SK-N-SH (cell line): ENCODE measurements at places on chromosomes 6 and 20. TPM values are rescaled to one million over a fixed set of nuclear protein-coding genes. Genes with fewer than 3 reads are reported as not detected.

Gene PRL
- not detected in 2 replicates for polyA plus RNA-seq

Gene ARG1
- polyA plus RNA-seq: not detected in 2 replicates

Gene CLVS2
- polyA plus RNA-seq: 0.05 TPM in 2 replicates

Gene TMEM74B
- polyA plus RNA-seq: 1.8 and 2.6 TPM in 2 replicates

Gene KIAA0408
- polyA plus RNA-seq: 4.0 and 5.9 TPM in 2 replicates

DNA sequence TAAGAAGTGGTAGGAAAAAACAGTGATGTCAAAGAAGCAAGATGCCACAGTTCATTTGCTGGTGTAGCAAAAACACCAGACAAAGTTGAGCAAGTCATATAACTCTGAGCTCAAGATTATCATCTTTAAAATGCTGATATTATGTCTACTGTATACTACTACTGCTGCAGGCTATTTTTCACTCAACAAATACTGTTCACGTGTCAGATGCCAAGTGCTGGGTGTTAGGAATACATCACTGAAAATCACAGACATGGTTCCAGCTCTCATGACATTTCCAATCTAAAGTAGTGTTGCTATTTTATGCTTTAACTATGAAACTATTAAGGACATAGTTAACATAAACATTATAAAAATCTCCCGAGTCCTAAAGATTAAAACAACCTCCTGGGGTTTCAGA is 163.0 kb downstream of the NKAIN2 start:
- no peak for DNase-seq

- DNase-seq: no peak
Measured at GRCh38 chr6:149278997-149279396, 38.5 kb upstream of the TAB2 start.

DNA sequence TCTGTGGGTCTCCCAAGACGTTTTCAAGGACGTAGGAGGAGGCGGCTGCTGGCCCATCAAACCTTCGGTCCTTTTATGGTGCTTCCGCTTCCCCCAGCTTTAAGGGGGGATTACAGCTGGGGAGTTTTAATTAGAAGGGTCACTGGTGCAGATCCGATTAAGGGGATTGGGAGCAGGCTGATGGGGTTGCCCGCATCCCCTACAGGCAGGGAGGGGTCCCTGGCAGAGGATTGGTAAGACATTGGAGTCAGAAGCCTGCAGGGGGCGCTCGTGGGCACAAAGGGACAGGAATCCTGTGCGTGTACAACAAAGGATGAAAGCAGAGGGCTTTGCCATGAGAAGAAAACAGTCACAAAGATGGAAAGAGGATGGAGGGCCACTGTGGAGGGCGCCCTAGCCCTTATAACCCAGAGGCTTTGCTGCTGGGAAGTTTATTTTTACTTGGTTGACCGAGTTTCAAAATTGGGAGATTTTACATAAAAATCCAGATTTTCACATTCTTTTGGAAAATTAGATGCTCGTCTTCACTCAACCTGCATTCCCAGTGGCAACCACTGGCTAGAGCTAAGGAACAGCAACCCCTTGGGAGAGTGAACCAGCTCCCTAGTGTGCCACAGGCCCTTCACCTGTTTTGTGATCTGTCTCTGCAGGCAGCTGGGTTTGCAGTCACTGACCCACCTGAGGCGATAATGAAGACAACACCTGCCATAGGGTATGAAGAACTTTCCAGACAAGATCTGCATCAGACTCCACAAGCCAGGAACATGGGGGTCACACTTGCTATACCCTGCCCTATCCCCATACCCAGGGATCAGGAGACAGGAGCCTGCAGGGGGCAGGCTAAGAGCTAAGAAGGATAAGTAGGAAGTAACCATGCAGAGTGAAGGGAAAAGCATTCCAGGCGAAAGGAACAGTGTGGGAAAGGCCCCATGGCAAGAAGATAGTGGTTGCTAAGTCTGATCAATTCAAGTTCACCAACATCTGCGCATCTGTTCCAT is 97.7 kb downstream of the KCNB1 start:
- DNase-seq: peak; percentile 64

GRCh38 chr20:50762435-50763220 is 31.2 kb downstream of the PARD6B start:
- DNase-seq: peak; percentile 58

Gene THBD
- polyA plus RNA-seq: 0.13 and 0.33 TPM in 2 replicates

Gene GMNN
- polyA plus RNA-seq: 16.2 and 16.8 TPM in 2 replicates

- DNase-seq: no peak
Measured at GRCh38 chr6:41232667-41233066, 4.5 kb downstream of the TREML4 start.

DNA sequence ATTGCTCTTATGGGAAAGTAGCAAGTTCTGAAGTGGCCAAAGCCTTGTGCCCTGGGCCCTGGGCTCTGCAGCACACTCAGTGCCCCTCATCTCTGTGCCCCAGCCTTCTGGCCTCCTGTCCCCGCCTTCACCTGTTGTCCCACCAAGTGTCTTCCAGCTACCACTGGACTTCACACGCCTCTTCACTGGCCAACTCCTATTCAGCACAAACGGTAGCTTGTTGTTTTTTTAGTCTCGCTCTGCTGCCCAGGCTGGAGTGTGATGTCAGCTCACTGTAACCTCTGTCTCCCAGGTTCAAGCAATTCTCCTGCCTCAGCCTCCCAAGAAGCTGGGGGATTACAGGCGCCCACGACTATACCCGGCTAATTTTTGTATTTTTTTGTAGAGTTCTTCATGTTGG is 4.8 kb downstream of the CCHCR1 start:
- no peak for DNase-seq

Gene PPP1R10
- 16.8 and 22.1 TPM in 2 replicates for polyA plus RNA-seq

- no peak for DNase-seq
Measured at GRCh38 chr20:22438346-22438745, 146.0 kb downstream of the FOXA2 start.

Gene DAAM2
- polyA plus RNA-seq: 0.20 and 0.23 TPM in 2 replicates

DNA sequence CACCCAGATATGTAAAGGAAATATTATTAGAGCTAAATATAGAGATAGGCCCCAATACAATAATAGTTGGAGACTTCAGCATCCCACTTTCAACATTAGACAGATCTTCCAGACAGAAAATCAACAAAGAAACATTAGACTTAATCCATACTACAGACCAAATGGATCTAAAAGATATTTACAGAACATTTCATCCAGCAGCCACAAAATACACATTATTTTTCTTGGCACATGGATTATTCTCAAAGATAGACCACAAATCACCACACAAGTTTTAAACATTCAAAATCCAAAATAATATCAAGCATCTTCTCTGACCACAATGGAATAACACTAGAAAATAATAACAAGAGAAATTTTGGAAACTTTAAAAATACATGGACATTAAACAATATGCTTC is 1159.1 kb upstream of the CITED2 start:
- no peak for DNase-seq

- DNase-seq: no peak
Measured at GRCh38 chr6:19866173-19866984, 29.2 kb downstream of the ID4 start.

GRCh38 chr6:119497988-119498727 is 148.6 kb upstream of the MAN1A1 start:
- DNase-seq: no peak

DNA sequence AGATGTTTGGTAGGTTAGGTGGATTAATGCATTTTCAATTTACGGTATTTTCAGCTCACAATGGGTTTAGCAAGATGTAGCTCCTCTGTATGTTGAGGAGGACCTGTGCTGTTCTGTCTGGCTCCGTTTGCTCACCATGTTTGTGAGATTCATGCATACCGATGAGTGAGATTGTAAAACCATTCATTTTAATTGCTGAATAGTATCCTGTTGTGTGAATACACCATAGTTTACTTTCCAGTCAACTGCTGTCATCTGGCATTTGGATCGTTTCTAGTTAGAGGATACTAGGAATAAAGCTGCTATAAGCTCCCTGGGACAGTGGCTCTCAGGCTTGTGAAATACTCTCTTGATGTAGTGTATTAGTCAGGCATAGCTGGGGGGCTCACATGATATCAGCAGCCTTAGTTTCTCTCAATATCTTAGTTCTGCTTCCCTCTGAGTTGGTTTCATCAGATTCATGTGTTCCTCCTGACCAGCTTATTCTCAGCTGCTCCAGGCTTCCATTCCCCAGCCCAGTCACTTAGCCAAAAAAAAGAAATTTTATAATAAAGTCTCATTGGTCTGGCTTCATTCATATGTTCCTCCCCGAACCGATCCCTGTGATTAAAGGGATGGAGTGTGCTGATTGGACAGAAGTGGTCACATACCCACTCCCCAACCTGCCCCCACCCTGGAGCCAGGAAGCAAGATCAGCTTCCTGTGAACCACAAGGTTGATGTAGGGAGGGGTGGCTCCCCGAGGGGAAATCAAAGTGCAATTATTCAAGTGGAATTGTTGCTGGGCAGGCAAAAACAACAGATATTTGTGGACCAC is 10.9 kb upstream of the B4GALT5 start:
- no peak for DNase-seq

Gene CTSA
- 338 and 363 TPM in 2 replicates for polyA plus RNA-seq

Gene MAK
- polyA plus RNA-seq: 0.02 TPM in 1 of 2 replicates, not detected in the other

Gene CAGE1
- 0.05 TPM in 1 of 2 replicates, not detected in the other for polyA plus RNA-seq

DNA sequence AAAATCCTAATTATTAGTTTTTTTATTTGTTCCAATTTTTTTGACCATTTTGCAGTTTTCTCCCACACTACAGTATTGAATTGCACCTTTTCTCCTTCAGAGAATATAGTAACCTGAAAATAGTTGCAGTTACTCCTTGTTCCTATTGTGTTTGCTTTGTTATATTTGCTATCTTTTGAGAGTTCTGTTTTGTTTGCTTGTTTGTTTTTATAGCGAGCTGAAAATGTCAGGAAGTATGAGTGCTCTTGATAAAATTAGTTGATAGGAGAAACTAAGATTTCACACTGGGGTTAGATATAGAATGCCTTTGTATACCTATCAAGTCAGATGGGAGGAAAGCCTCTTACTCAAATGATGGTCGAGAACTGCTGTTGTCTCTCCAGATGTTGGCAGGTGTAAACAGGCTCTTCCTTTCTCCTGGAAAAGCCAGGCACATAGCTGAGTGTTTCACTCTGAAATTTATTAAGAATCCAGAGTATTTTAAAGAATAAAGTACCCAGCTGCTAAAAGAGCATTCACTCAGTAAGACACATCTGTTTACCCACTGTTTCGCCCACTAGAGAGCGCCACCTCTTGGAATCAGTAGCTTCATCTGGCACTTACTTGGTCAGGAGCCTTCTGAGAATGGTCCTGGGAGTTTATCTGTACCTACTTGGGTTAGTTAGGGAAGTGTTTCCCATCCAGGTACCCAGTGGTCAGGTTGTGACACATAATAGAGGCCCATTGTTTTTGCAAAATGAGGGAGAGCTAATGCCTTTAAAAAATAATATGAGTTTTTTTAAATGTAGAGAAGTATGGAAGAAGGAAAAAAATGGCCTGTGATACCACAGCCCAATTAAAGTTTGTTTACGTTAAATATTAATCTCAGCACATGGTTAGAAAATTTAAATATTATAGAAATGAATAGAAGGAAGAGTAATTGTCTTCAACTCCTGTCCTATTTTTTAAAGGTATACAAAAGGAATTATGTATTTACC is 11.2 kb downstream of the NT5DC1 start:
- peak; percentile 26 for DNase-seq

DNA sequence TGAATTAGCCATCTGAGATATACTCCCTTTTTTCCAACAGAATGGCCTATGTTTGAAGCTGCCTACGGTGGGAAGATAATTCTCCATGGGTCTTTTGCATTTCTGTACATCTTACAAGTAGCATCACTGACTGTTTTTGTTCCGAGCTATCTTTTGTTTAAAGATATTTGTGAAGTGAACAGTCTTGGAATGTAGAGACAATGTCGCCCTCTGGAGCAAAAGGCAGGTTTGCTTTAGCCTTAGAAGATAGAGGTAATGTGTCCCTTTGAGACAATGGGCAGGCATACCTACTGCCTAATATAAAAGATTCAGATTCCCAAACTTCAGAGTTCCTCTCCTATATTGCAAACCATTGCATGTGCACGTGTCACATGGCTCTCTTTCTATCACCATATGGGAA is 347.8 kb upstream of the CNR1 start:
- DNase-seq: no peak

Gene KIFC1
- polyA plus RNA-seq: 29.6 and 35.9 TPM in 2 replicates

GRCh38 chr20:56733967-56734366 is 104.9 kb downstream of the TFAP2C start:
- no peak for DNase-seq

Gene CRIP3
- polyA plus RNA-seq: 0.11 TPM in 1 of 2 replicates, not detected in the other

- no peak for DNase-seq
Measured at GRCh38 chr6:116034327-116034726, 26.4 kb downstream of the FRK start.

- DNase-seq: no peak
Measured at GRCh38 chr6:139418481-139419132, 44.2 kb upstream of the CITED2 start.

DNA sequence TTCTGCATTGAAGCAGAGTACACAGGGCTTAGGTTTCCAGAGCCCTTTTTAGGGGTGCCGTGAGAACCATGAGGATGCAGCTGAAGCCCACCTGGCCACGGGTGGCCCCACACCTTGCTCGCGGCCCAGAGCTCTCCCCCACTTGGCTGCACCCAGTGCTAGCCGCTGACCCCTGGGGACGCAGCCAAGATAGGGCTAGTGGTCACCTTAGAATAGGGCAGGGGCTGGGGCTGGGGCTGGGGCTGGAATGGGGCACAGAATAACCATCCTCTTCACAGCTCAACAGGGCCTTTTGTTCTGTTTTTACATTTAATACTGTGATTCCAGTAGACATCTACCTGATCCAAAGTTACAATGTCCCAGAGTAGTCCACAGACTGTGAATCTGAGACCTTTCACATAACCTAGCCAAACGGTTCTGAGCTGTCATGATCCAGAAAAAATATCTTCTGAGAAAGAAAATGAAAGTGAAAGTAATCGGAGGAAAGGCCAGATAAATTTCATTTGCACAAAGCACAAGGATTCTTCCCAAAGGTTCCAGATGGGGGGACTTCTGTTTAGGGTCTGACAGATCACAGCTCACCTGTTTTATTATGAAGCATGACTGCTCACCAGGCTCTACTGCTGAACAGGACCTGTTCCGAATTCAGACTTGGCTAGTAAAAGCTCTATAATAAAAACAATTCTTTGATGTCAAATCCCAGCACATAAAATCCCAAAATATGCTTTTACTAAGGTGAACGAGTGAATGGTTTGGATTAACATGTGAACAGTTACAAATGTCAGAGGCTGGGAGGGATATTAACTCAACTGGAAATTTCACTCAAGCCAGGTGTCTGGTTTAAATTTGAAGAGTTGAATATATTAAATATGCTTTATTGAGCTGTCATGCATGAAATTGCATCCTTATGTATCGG is 401.9 kb downstream of the THBS2 start:
- DNase-seq: no peak

- no peak for DNase-seq
Measured at GRCh38 chr6:117494694-117495318, 12.3 kb downstream of the DCBLD1 start.

- DNase-seq: no peak
Measured at GRCh38 chr6:165961233-165961632, 206.4 kb downstream of the TBXT start.
